ENCODE measurements at places on chromosomes 4 and X.
A peak's percentile ranks its signal among the peaks of the same experiment; 100 is the strongest.

DNA sequence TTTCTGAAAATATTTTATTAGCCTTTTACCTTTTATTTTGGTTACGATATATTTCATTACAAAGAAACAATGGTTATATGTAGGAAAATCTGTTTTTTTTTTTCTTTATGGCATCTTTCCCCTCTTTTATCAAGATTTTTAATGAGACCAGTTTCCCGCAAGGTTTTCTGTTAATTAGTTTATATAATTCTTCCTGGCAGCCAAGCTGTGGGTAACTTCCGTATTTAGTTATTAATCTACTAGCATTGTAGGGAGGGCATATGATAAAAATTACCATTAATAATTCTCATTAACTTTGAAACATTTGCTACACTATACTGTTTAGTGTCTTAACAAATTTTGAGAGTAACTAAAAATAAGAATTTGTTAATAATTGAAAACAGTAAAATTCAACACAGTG is 181.1 kb upstream of the GPRIN3 start:
- no peak for DNase-seq

- DNase-seq: no peak
Observed at GRCh38 chrX:21437036-21437435, 62.8 kb downstream of the CNKSR2 start.

DNA sequence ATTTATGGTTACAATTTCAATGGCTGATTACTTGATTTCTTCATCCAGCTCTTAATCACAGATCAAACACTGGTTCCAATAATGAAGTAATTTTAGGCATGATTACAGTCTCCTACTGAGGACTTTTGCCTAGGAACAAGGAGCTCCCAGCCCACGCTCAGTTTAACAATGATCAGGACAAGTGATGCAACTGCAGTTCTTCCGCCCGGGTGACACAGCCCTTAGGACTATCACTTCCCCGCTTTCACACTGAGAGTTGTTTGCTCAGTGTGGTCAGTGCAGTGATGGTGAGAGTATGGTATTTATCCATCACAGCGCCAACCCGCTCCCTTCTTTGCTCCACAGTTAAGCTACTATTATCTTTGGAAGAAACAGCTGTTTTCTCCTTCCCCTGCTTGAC is 203.2 kb upstream of the MBNL3 start:
- peak; percentile 5 for DNase-seq

GRCh38 chr4:122107680-122108079 is 44.5 kb upstream of the BLTP1 start:
- DNase-seq: no peak

GRCh38 chrX:94977562-94977961 is 1303.6 kb downstream of the FAM133A start:
- DNase-seq: no peak

DNA sequence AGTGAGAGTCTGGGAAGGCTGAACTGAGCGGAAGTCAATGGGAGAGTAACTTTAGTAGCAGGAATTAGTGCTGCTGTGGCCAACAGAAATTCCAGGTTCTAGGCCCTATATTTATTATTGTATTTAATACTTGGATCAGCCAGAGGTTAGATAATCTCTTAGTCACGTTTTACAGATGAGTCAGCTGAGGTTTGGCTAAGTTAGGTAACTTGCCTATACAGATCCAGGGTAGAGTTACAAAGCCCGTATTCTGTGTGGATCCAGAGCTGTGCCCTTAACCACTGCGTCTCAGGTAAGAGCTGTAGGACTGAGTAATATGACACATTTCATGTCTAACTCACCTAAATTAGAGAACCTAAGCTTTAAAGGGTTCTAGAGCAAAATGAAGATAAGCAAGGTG is 20.5 kb downstream of the PSMD10 start:
- DNase-seq: peak; percentile 43

- DNase-seq: no peak
Observed at GRCh38 chr4:19703391-19703790, 548.3 kb upstream of the SLIT2 start.

DNA sequence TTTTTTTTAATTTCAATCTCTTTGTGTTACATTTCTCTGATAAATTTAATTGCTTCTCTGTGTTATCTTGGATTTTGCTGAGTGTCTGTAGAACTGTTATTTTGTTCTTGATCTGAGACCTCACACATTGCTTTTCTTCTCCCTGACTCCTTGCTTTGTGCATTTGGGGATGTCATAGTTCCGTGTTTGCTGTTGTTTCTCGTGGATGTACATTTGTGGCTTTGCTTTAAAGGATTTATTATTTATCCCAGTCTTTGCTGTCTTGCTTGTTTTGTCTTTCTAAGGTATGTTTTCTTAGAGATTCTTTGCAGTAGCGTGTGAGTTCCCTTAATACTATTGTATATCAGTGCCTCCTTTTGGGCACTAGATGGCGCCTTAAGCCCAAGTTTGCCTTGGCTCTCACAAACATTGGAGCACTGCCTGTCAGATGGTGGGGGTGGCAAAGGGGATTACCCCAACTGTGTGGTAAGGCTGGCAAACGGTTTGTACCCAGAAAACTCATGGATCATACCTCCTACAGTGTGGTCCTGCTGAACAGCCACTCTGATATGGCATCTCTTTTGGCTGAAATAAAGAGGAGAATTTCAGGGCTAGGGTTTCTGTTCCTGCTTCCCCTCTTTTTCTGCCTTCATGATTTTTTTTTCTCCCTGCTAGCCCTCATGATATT is 96.4 kb downstream of the PGRMC2 start:
- peak; percentile 64 for DNase-seq

DNA sequence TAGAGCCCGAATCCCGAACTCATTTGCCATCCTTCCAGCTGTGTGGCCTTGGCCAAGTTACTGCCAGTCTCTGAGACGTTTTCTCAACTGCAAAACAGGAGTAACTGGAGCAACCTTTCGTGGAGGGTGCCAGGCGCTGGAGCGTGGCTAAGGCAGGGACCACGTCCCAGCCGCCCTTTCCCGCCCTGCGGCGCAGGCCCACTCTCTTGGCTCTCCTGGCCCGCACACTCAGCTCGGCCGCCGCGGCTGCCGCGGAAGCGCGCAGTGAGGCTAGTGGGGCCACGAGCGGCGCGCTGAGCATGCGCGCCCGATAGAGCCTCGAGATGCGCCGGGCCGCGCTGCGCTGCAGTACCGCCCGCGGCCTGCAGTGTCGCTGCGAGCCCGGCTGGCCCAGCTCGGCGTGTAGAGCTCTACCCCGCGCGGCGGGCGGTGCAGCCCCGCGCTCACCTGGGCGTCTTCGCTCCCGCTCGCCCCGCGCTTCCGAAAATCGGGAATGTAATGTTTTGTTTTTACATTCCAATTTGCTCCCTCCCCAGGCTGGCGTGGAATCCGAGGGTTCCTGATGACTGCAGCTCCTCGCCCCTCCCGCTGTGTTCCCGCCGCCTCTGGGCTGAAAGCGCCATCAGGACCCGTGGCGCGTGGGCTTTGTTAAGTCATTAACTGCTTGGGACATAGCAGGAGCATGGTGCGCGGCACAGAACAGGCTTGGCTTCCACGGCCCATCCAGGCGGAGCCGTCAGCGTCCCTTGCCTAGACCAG is 4.0 kb upstream of the ZNF518B start:
- peak; percentile 69 for DNase-seq

GRCh38 chr4:141463678-141464077 is 172.7 kb upstream of the IL15 start:
- DNase-seq: no peak

- DNase-seq: no peak
Observed at GRCh38 chr4:131613824-131614216, 1535.3 kb upstream of the PCDH10 start.

GRCh38 chrX:148024425-148025148 is 43.5 kb downstream of the FMR1NB start:
- no peak for DNase-seq

GRCh38 chrX:36908801-36909675 is 99.1 kb upstream of the FAM47C start:
- DNase-seq: no peak

DNA sequence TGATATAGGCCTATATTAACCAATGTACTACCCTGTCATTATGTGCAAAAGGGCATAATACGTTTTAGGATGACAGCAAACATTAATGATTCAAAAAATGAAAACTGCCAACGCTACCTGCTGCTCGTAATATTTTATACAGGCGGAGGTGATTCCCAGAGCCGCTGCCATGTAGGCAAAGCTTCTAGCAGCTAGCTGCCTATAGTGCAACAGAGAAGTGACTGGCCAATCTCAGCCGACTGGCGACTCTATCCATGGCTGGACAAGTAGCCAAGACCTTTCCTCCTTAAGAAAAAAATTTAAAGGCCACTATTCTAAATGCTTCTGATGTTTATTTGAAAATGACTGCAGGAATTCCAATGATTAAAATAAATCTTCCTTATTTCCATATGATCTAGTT is 1.9 kb downstream of the PPARGC1A start:
- DNase-seq: no peak

- DNase-seq: no peak
Observed at GRCh38 chr4:36348403-36348938, 67.1 kb downstream of the DTHD1 start.

GRCh38 chr4:143127621-143128020 is 57.1 kb upstream of the USP38 start:
- DNase-seq: no peak

GRCh38 chr4:113950207-113950606 is 29.2 kb downstream of the ARSJ start:
- DNase-seq: no peak

DNA sequence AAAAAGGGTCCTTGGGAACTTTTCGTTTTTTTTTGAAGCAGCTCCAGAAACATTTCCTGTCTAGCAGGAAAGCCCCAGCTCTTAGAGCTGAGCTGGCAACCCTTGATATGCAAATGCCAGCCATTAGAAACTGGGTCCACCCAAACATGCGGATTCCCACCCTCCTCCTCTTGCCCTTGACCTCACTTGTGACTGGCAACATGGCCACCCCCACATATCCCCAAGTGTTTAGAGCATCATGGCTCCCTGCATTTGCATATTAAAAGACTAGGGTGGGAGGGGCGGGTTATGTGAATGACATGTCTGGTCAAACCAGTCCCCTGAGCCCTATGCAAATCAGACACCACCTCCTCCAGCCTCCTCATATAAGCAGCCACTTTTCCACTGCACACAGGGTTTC is 671.1 kb downstream of the FAT4 start:
- peak; percentile 55 for DNase-seq

GRCh38 chr4:129994715-129995114 is 898.8 kb downstream of the C4orf33 start:
- no peak for DNase-seq

DNA sequence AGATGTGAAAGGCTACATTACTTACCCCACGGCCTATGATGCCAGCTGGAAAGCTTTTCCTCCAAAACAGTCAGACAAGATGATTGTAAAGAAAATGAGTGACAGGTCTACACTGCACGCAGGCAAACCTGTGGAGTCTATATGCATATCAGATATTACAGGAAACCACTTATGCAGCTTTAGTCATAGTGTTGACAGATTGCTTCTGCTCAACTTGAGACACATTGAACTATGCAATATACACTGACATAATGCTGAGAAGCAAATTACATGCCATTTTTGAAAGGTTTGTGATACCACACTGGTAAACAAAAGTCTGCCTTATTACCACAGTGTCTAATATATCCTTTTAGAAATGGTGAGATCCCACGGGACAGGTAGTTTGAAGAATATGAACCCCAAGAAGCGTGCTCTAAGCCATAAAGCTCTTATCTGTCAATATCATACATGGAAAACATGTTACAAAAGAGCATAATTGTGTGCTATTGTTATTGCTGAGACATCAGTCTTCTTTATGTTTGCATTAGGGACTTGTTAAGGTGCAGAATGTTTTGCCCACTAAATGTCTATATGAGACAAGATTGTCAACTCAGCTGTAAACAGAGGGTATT is 1835.8 kb upstream of the TENM3 start:
- DNase-seq: no peak

- DNase-seq: peak; percentile 39
Observed at GRCh38 chr4:14178421-14178820, 550.9 kb upstream of the BOD1L1 start.

DNA sequence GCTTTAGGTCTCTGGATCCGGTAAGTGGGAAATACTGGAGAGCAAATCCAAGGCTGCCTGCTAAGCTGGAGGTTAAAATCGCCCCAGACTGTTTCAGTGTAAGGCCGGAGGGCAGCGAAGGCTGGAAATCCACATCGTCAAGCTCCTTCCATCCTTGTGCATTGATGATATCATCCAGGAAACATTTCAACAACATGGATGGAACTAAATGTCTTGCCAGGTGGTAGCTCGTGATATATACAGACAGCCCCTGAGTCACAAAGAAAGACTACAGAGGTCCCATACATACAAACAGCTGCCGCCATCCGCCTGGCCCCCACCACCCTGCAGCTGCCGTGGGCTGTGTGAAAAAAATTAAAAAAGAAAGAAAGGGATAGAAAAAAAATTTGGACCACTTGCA is 148.9 kb upstream of the RBPJ start:
- DNase-seq: peak; percentile 67

DNA sequence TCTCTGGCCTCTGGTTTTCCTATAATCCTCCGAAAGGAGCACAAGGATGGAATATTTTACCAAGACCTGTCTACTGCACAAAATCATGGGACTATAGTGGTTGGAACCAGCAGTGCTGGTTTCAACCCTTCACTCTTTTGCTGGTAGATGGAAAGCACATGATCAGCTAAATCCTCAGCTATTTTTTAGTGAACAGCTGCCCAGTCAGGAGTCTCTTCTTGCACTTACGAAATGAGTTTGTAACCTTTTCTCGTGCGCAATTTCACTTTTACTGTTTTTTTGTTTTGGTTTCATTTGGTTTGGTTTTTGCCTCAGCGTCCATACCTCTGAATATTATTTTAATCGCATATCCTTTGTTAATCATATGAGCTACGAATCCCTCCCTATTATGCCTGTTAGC is 418.5 kb upstream of the CPEB2 start:
- no peak for DNase-seq

DNA sequence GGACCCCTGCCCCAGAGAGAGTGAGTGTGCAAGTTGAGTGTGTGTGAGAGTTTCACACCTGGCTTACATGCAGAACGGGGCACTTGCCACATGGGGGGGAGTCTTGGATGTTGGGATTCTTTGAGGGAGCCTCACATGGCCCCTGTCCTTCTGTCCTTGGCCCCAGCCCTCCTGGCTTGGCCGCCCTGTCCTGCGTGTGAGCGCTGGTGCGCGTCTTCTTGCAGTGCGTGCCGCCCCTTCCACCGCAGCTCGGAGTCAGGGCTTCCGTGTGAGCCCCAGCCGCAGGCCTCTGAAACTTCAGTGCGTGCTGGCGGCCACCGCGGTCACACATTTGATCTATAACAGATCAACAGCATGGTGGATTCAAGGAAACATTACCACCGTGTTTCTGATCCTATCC is 30.1 kb upstream of the HGFAC start:
- no peak for DNase-seq
